Epithelial cell of alveolus of lung (primary cell): ENCODE measurements at places on chromosomes 7 and 10. TPM values are rescaled to one million over a fixed set of nuclear protein-coding genes. Genes with fewer than 3 reads are reported as not detected.

The TSPAN33 gene
- 0.13 and 1.0 TPM in 2 replicates for total RNA-seq

The CHCHD3 gene
- total RNA-seq = 40.1 and 55.7 TPM in 2 replicates

The GIMAP1 gene
- under 0.01 TPM in 1 of 2 replicates, not detected in the other for total RNA-seq

The IL6 gene
- total RNA-seq = 0.40 and 28.8 TPM in 2 replicates

The FKBP6 gene
- not detected in 2 replicates for total RNA-seq

The GRID2IP gene
- 0.08 TPM in 1 of 2 replicates, not detected in the other for total RNA-seq
